ENCODE measurements at places on chromosomes 16 and 17.

GRCh38 chr16:10206215-10206614 is 24.0 kb upstream of the GRIN2A start:
- no peak for DNase-seq

GRCh38 chr16:54375071-54375470 is 88.5 kb upstream of the IRX3 start:
- DNase-seq = no peak

GRCh38 chr17:11980813-11981212 is 16.5 kb downstream of the ZNF18 start:
- DNase-seq = no peak

DNA sequence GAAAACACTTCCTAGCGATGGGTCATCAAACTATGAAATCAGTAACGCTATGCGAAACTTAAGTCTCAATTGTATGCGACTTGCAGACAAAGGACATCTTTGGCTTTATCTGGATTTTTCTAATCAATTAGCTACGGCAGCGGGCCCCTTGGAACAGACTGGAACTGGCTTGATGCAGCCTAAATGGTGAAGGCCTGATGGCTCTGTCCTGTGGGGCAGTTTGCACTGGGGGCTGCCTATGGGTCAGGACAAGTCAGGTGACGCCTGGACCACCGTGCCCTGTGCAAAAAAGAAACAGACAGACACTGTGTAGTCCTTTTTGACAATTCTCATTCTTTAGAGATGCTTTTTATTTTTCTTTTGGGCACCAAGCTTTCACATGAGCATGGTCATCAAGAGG is 22.0 kb downstream of the MTHFSD start:
- DNase-seq = no peak

DNA sequence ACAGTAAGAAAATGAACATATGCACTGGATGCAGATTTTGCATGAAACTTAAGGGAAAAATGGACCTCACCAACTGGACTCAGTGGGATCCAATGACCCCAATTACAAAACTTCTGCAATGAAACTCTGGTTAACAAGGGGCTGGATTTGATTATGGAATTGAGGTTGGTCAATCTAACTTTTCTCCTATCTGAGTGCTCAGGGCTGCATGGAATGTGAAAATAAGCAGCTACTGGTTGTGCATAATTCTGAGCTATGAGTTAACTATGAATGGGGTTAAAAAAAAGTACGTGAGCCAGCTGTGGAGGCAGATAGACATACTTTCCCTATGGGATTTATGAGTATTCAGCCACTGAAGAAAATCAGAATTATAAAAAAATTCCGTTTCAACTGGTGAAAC is 9.2 kb downstream of the FAM20A start:
- DNase-seq = no peak

DNA sequence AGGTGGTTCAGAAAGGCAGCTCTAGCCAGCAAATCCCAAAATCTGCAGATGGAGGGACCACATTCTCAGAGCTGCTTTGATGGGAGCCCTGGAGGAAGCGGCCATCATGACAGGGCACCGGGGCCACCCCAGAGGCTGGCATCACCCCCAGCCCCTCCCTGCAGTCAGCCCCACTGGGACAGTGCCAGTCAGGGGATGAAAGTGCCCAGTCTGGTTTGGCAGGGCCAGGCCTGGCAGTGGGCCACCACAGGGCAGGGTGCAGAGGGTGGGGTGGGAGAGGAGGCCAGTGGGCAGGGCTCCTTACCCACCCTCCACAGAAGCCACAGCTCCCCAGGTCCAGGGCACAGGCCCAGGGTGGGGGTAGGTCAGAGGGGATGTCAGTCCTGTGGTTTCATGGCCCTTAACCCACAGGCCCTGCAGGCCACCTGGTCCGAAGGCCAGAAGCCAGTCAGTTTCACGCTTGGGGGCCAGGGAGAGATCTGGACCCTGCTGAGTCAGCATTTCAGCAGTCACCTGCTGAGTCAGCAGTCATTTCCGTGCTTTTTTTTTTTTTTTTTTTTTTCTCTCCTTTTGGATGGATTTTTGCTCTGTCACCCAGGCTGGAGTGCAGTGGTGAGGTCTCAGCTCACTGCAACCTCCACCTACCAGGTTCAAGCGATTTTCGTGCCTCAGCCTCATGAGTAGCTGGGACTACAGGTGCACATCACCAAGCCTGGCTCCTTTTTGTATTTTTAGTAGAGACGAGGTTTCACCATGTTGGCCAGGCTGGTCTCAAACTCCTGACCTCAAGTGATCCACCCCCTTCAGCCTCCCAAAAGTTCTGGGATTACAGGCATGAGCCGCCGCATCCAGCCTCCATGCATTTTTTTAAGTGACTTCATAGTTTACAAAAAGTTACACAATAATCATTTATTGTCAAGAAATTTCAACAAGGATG is 10.4 kb downstream of the SLC25A10 start:
- DNase-seq = no peak

GRCh38 chr16:10408824-10409381 is 23.0 kb downstream of the ATF7IP2 start:
- DNase-seq = no peak

GRCh38 chr17:607361-608147 is 107.1 kb downstream of the VPS53 start:
- no peak for DNase-seq

DNA sequence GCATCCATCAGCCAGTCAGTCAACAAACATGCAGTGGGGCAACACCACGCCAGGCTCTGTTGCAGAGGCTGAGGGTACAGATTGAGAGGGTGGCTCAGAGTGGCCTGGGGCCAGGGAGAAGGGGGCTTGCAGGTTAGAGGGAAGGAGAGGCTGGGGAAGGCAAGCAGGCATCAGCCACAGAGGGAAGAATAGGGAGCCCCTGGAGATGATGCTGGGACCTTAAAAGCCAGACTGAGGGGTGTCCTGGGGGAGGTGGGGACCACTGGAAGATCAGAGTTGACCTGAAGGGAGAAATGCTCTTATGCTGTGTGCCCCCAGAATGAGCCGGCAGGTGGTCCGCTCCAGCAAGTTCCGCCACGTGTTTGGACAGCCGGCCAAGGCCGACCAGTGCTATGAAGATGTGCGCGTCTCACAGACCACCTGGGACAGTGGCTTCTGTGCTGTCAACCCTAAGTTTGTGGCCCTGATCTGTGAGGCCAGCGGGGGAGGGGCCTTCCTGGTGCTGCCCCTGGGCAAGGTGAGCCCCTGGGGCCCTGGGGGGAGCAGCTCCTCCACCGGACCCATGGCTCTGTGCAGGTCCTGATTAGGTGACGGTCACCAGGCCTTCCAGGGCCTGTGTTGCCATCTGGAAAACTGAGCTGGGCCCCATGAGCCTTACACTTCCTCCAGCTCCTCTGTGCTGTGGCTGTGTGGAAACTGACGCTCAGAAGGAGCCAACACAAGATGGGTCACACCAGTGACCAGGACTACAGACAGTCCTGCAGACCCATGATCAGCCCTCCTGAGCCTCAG is 1.7 kb downstream of the CORO1A start:
- DNase-seq = no peak

GRCh38 chr16:87297918-87298631 is 19.1 kb downstream of the C16orf95 start:
- DNase-seq = no peak

- no peak for DNase-seq
Observed at GRCh38 chr17:70447588-70447987, 278.3 kb downstream of the KCNJ2 start.

DNA sequence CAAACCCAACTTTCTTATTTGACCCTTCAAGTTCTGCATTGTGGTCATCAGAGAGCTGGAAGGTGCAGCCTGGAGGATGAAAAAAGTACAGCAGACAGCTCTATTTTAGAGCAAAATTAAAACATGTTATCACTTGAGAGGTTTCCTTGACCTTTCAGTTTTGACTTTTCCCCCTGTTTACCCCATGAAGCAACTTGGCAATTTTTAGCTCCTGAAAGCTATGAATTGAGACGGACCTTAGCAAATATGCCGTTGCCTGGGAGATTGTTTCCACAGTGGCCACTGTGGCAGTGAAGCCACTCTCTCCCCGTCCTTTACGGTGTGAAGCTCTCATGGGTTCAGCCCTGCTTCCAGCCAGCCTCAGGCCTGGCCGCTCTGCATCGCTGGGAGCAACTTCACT is 398.6 kb downstream of the CPPED1 start:
- no peak for DNase-seq

GRCh38 chr16:23650674-23651416 is 9.6 kb downstream of the DCTN5 start:
- no peak for DNase-seq

DNA sequence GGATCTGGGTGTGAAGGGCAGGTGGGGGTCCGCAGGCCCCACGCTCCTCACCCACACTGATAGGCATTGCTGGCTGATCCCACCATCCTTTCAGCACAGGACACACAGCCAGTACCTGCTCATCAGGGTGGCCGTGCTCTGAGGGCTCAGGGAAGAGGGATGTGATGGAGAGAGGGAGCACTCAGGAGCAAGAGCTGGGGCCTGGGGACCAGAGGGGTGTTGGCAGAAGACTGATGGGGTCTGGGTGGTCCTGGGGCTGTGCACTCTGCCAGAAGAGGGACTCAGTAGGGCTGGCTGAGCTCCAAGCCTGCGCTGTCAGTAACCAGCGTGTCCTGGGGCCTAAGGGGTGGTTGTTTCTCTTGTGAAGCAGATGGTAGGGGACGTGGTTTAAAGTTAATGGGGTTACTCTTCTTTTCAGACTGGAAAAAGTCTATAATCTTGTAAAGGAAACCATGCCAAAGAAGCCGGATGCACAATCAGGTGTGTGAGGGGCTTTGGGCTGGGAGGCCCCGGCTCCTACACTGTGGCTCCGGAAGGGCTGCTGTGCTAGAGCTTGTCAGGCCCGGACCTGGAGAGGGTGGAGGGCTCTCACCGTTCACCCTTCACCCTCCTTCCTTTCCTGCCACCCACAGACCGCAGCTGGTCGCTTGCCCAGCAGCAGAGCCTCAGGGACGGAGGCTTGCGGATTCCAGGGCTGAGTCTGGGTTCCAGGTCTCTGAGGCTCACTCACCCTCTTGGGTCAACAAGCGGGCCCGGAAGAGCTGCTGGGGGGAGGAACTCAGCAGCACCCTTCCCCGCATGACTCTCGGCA is 27.8 kb downstream of the POLR3E start:
- no peak for DNase-seq

GRCh38 chr17:11953924-11954323 is 43.4 kb downstream of the ZNF18 start:
- DNase-seq = no peak

GRCh38 chr17:56292578-56292977 is 139.3 kb downstream of the ANKFN1 start:
- no peak for DNase-seq

GRCh38 chr16:88382491-88383400 is at the start of gene ZNF469:
TSS of gene ZNF469 (plus strand) at chr16:88382959. CDS start at chr16:88427471, 44,512 bp downstream.
- DNase-seq = no peak

GRCh38 chr17:81710514-81711308 is 1.4 kb upstream of the SLC25A10 start:
- DNase-seq = no peak

GRCh38 chr17:14294876-14295275 is 6.0 kb upstream of the HS3ST3B1 start:
- DNase-seq = no peak

- no peak for DNase-seq
Observed at GRCh38 chr16:11949527-11949926, 7.7 kb upstream of the NPIPB2 start.

- DNase-seq = peak; percentile 50
Observed at GRCh38 chr17:17812211-17813054, 24.4 kb downstream of the SREBF1 start.

DNA sequence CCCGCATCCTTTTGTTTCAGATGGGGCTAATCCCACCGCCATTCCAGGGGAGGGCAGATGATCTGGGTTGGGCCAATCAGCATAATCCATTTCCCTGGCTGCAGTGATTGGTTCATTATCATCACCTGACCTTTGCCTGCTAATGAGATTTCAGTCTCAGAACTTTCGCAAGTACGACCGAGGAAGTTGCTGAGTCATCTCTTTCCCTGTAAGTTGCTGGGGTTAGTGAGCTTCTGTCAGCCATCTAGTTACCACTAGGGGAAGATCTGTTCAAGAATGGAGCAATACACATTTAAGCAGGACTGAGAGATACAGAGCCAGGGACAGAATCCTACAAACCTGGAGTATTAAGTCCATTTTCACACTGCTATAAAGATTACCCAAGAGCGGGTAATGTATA is 65.3 kb upstream of the NUDT7 start:
- DNase-seq = no peak

DNA sequence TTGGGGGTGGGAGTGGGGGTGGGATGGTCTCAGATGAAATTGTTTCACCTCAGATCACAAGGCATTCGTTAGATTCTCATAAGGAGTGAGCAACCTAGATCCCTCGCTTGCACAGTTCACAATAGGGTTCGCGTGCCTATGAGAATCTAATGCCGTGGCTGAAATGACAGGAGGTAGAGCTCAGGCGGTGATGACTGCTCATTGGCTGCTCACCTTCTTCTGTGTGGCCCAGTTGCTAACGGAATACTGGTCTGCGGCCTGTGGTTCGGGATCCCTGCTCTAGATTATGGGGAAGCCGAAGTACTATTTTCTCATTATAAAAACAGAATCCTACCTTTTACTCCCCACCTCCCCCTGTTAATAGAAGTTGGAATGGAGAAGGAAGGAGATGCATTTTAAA is 18.9 kb downstream of the CLTC start:
- DNase-seq = no peak

Measured in stimulated activated CD4-positive, alpha-beta T cell treated with anti-CD3 and anti-CD28 coated beads, TNF-alpha, amount 100 ng/mL, for 48 hours (primary cell).